ENCODE measurements at places on chromosomes 1 and 21.

- no peak for DNase-seq
Measured at GRCh38 chr21:42833439-42833815, 45.9 kb downstream of the WDR4 start.

DNA sequence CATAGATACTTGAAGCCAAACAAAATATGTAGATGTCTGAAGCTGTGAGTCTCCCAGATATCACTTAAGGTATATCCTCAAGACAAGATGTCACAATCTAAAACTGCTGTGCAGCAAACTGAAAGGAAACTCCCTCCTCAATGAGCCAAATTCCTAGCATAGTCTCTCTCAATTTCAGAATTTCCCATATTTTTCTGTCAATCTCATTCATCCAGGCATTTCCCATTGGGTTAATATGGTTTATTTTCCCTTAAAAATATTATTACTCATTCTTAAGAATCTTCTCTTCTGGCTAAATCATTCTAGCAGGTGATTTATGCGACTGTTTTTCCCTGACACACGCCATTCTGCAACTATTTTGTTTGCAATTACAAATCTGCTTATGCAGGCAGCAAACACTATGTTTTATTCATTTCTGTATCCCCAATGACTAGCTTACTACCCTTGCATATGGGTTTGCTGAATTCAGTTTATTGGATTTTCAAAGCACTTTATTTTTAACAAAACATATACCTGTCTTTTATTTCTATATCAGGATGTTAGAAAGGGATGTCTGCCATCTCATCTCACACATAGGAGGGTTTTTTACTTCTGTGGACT is 69.9 kb downstream of the TNFSF4 start:
- DNase-seq = no peak

- no peak for DNase-seq
Measured at GRCh38 chr1:160752924-160753323, 13.9 kb downstream of the SLAMF7 start.

- DNase-seq = no peak
Measured at GRCh38 chr1:26545969-26546323, 16.4 kb downstream of the RPS6KA1 start.

- DNase-seq = no peak
Measured at GRCh38 chr1:30875916-30876315, 32.6 kb downstream of the SDC3 start.
